ENCODE measurements at places on chromosomes 4 and X.
A peak's percentile ranks its signal among the peaks of the same experiment; 100 is the strongest.

DNA sequence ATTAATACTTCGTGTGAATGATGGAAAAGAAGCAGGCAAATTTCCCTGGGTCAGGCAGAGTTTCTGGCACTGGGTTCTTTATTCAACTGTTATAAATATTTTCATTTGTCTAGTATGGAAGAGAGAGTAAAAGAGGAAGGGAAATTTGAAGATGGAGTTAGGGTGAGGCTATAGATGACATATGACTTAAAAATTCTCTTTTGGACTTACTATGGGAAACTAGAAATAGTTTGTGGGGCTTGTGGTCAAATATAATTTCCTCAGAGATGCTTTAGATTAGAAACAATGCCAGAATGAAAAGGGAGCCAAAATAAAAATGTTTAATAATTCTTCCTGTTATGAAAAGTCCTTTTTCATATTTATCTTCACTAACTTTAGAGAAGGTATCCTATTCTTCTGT, 103.2 kb downstream of the GC start:
- DNase-seq = no peak

DNA sequence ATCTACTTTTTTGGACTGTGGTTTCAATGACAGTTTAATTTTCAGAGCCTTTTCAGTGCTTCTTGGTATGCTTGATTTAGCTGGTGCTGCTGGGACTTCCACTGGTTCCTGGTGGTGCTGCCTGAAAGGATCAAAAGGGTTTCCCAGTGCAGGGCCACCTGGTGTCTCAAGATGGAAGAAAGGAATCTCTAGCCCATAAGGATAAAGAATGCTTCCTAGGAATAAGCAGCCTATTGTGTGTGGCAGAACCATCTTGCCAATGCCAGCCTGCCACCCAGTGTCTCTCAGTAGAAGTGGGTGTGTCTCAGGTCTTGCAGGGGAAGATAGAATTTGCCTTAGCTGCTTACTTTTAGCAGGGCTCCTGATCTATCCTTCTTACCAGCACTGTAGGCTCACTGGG, 15.0 kb upstream of the RAI2 start:
- DNase-seq = no peak

DNA sequence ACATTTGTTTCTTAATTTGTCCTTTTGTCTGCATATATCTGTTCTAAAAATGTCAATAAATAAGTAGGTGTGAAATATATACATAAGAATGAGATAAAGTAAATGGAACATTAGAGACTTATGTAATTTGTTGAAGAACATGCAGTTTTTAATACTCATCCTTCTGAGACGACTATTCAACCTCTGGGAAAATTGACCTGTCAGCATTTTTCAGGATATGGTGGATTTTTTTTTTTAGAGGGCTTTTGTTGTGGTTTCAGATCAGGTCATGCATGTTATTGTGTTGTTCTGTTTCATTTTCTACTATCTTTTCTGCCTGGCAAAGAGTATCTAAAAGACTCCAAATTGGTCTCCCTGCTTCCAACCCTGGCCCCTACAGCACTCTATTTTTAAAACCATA, 97.3 kb downstream of the PCDH7 start:
- no peak for DNase-seq

DNA sequence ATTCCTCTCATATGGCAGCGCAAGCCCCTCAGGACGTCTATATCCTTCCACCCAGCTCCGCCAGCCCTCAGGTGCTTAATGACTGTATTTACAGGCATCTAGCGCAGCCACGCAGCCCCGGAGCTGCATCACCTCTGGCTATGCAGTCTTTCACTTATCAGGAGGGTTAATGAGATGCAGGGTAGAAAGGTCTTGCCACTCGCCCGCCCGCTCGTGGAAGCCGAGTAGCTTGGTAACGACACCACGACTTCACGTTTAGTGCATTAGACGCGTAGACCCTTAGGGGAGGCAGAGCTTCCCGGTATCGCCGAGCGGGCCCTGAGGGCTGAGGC, 1.5 kb upstream of the SLC16A2 start:
- DNase-seq = no peak

GRCh38 chrX:19886883-19887531, 393 bp downstream of the SH3KBP1 start:
- DNase-seq = peak; percentile 16

DNA sequence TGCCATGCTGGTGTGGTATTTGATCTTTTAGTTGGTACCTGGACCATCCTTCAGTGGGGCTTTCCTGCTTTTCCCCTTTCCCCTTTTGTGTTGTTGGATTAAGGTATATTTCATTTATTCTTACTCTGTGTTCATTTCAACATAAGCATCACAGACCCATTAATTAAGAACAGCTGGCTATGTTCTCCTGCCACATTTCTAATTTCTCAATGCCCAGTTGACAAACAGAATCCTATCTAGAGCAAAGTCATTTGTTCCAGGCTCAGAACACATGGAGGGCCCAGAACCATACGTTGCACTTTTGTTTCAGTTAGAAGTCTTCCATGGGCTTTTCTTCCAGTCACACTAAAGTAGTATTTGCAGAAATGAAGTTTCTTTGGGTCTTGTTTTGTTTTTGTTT, 46.1 kb upstream of the EOLA2 start:
- no peak for DNase-seq

GRCh38 chrX:6149060-6149872, 79.4 kb downstream of the NLGN4X start:
- DNase-seq = no peak

GRCh38 chr4:53776141-53776540, 184.9 kb upstream of the LNX1 start:
- DNase-seq = no peak

- DNase-seq = no peak
Measured at GRCh38 chr4:66574145-66574978, 904.1 kb upstream of the EPHA5 start.

DNA sequence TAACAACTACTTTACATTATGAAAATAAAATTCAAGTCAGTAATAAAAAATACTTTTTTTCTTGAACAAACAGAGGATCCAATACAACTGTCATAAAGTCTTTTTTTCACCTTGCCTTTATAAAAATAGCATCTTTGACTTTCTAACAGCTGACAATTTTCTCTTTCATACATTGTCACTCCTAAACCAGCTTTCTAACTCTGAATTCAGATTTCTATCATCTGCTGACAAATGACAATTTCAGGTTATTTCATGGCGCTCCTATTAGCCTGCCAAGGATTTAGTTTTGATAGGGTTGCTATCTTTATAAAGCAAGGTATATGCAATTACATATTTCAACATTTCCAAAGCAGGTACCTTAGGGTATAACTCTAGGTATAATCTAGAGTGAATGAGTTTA, 14.6 kb downstream of the NAA11 start:
- no peak for DNase-seq

DNA sequence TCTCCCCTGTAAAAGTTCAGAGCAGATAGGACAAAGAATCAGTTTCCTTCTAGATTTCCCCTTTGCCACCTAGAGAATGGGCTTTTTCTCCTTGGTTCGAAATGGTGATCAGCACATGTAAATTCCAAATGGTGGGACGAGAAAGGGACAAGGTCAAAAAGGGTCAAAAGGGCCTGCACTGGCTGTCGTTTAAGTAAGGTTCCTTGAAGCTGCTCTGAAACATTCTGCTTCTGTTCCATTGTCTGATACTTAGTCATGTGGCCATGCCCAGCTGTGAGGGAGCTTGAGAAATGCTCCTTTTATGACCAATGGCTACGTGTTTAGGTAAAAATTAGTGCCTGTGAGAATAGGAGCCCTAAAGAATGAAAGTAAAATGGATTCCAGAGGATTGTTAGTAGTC, 165.9 kb upstream of the CENPE start:
- no peak for DNase-seq

- DNase-seq = no peak
Measured at GRCh38 chr4:40479378-40479777, 144.2 kb downstream of the CHRNA9 start.

GRCh38 chr4:120861852-120862251, 60.7 kb downstream of the PRDM5 start:
- no peak for DNase-seq

Measured in stimulated activated CD8-positive, alpha-beta memory T cell treated with anti-CD3 and anti-CD28 coated beads, Interleukin-4, amount 100 ng/mL, for 24 hours (primary cell).